ENCODE measurements at places on chromosomes 12 and 14.

DNA sequence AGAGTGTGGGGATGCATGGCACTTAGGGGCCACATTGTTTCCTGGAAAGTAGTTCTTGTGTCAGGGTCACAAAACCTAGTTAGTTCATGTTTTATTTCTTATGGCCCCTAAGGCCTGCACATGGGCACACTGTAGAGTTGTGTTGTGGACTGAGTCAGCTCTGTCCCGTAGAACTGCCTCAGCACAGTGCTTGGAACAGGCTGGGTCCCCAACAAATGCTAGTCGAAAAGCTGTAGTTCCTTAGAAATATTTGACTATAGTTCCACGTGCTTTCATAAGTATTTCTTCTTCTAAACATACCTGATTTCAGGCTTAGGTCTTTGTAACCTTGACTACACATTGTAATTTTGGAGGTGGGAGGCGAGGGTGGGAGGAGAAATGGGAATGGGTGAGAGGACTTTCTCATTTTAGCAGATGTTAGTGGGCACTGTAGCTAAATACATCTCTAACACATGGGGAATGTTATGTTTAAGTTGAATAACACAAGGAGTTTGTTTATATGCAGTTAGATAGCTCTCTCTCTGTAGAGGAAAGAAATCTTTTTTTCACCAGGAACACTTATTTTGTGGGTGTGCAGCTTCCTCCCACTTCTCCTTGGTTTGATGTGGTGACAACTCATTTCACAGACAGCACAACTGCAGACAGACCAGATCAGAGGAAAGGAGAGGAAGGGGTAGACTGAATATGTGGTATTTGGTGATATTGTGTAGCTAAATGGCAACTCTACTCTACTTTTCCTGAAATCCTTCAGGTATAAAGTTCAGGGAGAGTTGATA is 39.5 kb upstream of the DACT1 start:
- DNase-seq = no peak

- no peak for DNase-seq
Observed at GRCh38 chr12:58007875-58008274, 66.5 kb downstream of the ATP23 start.

- peak; percentile 49 for DNase-seq
Observed at GRCh38 chr14:20662968-20663732, 21.2 kb upstream of the RNASE4 start.

DNA sequence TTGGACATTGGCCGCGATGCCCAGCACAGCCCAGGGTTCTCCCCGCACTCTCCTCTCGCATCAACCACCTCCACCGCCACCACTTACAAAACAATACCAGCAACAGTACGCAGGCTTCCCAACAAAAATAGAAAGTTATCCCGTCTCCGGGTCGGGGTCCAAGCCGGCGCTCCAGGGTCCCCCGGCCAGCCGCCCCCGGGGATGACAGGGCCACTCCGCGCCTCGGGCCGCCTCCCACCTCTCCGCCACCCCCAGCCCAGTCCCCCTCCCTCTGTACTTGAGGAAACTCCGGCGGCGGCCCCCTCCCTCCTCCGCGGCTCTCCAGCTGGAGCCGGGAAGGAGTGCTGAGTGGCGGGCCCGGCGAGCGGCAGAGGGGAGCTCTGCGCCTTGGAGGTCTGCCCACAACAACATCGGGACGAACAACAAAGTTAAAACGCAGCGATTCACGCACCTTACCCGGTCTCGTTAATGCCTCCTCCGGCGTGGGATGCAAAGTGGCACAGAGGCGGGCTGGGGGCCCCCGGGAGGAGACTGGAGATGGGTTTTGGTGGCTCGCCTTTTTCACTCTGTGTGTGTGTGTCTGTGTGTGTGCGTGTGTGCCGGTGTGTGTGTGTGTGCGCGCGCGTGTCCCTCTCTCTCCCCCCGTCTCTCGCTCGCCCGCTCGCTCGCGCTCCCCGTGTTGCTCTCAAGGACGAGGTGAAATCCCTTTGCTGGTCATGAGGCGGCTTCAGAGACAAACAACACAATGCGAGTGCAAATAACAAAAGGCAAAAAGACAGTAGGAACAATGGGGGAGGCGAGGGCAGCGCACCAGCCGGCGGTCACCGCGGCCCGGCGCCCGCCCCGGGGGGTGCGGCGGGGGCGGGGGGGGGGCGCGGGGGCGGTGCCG is 386.8 kb downstream of the BCAT1 start:
- DNase-seq = no peak

GRCh38 chr14:89330236-89331002 is 86.6 kb downstream of the FOXN3 start:
- no peak for DNase-seq

DNA sequence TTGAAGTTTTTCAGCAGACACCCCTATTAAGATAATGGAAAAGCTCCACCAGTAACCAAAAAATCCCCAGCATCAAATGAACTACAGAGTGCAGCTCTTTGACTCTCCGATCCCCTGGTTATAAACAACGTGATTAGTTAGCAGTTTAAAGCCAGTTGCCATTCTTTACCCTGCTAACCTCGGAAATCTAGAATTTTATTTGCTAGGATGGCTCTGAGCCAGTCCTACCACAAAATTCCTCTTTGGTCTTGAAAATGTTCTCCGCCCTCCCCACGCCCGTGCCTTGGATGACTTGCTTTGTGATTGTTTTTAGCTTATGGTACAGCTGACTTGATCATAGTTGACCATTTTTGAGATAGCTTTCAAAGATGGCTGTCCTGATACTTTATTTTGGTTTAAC is 1.2 kb downstream of the KLHDC2 start:
- no peak for DNase-seq

DNA sequence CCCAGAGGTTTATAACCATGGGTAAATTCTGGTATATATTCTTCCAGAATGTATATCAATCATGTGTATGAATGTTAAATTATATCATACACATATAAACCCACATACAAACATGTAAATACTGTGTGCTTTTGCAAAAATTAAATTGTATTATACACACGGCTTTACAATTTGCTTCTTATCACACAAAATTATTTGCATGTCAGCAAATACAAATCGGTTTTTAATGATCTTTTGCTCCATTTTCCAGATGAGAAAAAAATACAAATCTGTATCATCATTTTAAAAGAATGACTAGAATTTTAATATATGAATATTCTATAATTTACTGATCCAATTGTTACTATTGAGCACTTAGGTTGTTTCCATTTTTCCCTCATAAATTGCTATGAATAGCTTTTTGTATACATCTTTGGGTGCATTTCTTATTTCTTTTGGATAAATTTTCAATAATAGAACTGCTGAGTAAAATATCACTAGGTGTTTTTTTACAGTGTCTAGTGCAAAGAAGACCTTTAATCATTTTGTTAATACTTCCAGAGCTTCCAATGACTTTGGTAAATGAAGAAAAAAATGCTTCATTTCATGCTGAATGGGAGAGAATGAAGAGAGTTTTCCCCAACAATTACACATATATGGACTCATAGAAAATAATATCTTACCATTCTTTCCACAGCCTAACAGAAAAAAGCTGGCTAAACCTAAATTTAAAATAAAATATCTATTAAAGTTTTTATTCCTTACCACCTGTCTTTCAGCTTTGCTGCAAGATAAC is 3.5 kb downstream of the LYZ start:
- DNase-seq = no peak

- DNase-seq = no peak
Observed at GRCh38 chr14:102504328-102504999, 5.1 kb downstream of the ANKRD9 start.

DNA sequence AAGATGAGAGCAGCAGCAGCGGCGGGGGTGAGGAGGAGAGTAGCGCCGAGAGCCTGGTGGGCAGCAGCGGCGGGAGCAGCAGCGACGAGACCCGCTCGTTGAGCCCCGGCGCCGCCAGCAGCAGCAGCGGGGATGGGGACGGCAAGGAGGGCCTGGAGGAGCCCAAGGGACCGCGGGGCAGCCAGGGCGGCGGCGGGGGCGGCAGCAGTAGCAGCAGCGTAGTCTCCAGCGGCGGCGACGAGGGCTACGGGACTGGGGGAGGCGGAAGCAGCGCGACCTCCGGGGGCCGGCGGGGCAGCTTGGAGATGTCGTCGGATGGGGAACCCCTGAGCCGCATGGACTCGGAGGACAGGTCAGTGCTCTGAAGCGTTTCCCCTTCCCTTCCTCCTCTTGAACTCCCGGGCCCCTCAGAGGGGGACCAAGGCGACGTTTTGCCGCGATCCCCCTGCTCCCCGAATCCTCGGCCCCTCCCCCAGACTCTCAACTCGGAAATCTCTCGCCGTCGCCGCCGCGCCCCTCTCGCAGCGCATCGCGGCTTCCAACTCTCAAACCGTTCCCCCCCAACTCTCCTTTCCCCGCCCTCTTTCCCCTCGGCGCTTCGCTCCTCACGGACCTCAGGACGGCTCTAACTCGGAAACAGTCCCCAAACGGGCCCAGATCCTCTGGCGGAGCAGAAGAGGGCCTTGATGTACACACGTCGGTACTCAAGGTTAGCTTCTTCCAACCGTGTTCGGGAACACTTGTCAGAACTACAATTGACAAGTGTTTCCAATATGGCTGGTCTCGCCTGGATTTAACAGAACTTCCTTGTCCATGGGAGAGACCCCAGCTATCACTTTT is 947 bp downstream of the AEBP2 start:
- DNase-seq = no peak

DNA sequence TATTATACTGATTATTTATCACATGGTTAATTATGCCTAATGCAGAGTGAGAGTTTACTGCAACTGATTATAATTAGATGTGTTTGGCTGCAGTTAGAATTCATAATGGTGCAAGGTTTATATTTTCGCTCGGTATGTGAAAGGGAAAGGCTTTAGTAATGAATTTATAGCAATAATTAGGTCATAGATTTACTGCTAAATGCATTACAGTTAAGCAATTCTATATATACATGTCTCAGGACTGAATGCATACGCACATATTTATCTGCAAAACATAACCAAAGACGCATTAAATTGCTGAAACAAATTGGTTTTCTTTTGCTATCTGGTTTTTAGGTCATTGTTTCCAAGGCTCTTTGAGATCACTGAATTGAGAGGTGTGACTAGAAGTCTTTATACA is 428.1 kb upstream of the PDE3A start:
- no peak for DNase-seq

DNA sequence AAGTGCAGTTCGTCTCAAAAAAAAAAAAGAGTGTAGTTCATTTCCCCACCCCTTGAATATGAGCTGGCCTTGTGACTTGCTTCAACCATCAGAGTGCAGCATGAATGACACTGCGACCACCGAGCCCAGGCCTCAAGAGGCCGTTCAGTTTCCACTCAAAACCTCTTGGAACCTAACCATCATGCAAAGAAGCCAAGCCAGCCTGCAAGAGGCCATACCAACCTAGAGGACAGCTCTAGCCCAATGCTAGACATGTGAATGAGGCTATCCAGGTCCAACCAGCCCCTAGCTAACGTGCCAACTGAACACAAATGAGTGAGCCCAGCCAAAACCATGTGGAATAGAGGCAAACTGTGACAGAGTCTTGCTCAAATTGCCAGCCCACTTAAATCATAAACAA is 29.7 kb downstream of the R3HDM2 start:
- no peak for DNase-seq

DNA sequence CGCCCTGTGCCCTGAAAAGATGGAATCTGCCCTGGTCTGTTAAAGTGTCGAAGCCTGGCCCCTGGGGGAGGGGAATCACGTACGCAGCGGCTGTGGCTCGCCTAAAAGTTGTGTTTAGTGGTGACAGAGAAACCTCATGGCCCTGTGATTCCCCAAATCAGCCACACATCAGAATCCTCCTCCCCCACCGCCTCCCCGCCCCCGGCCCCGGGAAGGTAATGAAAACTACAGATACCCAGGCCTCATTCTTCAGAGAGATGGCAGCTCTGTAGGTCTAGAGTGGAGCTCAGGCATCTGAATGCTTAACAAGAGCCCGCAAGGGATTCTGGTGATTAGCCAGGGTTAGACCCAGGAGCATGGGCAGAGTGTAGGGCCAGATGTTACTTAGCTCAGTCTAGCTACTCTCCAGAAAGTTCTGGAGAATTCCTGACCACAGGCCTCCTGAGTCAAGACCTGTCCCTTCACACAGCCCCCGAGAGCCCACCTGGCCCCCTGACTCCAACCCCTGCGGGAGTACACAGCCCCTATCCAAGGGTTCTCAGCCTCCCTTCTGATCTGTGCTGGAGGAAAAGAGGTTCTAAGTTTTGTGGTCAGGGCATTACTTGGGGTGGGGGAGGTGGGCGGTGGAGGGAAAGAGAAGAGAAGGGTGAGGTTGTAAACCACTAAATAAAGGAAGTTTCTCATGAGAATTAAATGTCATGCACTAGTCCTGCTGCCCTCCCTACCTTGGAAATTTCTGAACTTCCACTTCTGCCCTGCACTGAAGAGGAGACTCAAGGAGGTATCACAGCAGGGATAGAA is 114.8 kb downstream of the PLXNC1 start:
- DNase-seq = no peak

- no peak for DNase-seq
Observed at GRCh38 chr12:104171785-104172569, 34.0 kb upstream of the NFYB start.

DNA sequence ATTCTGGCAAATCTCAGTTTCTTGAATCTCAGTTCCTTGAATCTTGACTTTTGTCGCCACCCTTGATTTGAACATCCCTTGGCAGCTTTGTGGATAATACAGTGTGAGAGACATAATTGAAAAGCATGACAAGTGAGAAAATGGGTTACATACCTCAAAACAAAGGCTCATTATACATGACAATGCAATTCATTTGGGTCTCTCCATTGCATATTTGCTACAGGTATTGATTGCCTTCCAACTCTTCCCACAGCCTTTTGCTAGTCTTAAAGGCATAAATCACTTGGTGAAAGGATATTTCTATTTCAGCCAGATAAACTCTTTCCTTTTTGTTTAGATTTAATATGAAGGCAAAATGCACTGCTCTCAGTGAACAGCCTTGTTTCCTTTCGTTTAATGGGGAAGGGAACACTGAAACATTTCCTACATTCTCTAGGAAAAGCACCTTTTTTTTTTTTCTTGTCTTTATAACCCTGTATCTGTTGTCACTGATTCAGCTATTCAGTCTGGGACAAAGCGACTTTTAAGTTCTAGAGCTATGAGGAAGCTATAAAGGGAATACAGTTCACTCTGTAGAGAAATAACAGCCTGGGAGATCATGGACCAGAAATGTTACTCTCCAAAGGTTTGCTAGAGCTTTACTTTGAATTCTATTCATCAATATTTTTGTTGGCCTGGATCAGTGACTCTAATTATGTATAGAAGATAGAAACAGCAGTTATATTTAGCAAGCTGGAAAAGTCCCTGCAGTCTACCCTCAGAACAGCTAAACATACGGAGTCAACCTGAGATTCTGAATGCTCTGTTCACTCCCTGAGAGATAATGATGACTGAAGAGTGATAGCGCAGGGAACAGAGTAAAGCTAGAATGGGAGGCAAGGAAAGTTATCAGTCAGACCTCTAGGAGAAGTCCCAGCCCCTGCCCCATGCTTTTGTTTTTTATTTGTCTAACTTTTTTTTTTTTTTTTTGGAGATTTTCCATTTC is 311.4 kb downstream of the RGS6 start:
- DNase-seq = no peak
